H1 (cell line): ENCODE measurements at places on chromosomes 6 and 20.
A peak's percentile ranks its signal among the peaks of the same experiment; 100 is the strongest.

GRCh38 chr6:145963216-145964068, 716 bp downstream of the SHPRH start:
- H3K27me3 ChIP-seq: no peaks in the 10 kb centered on the region
- peak overlapping the region; percentile 90 for H3K27ac ChIP-seq
- peak overlapping the region; percentile 72 for H3K4me3 ChIP-seq
- H3K36me3 ChIP-seq: no peaks in the 10 kb centered on the region

DNA sequence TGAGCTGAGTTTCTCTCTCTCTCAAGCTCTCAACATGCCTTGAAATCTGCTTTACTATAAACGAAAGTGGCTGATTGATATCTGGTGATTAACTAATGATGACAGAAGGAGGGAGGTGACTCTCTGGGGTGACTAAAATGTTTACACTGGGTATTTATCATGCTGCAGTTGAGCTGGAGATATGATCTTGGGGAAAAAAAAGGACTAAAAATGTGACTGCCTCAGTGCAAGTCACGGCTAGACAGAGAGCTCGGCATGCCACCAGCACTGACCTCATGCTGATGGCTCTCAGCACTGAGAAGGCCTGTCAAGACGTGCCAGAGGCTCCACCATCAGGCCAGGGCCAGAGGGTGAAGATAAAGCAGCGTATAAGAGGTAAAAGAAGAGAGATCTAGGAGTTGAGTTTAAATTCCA, 103.1 kb upstream of the SPACA1 start:
- no peak overlapping the region for H3K27ac ChIP-seq
- no peaks in the 10 kb centered on the region for H3K4me1 ChIP-seq
- no peak for DNase-seq
- no peaks in the 10 kb centered on the region for H3K27me3 ChIP-seq

- no peaks in the 10 kb centered on the region for H3K36me3 ChIP-seq
- no peak overlapping the region for H3K27ac ChIP-seq
- H3K27me3 ChIP-seq: no peaks in the 10 kb centered on the region
- H3K4me1 ChIP-seq: no peaks in the 10 kb centered on the region
- no peak for DNase-seq
These were observed 769.2 kb upstream of the DEFB115 start for GRCh38 chr20:30487947-30488926.

DNA sequence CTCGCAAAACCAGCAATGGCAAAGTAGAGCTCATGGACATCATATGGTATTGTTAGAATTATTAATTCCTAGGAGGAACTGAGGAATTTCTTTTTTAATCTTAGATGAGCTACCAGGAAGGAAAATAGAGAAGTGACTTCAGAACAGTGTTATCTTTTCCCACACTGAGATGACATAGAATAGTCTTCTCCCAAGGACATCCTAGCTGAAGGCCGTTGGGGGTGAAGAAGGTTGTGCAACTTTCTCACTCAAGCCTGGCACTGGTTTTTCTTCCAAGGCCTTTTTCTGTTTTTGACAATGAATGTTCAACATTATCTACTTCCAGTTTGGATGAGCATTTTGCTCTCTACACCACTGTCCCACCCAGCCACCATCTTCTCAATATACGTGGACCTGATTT, 35.8 kb upstream of the MAS1 start:
- H3K4me3 ChIP-seq: no peak overlapping the region
- no peaks in the 10 kb centered on the region for H3K27me3 ChIP-seq
- H3K4me1 ChIP-seq: no peaks in the 10 kb centered on the region
- no peaks in the 10 kb centered on the region for H3K36me3 ChIP-seq
- no peak for DNase-seq
- no peak overlapping the region for H3K27ac ChIP-seq

GRCh38 chr20:37669773-37670236, 24.0 kb upstream of the CTNNBL1 start:
- no peak overlapping the region for H3K4me3 ChIP-seq
- DNase-seq: no peak
- no peaks in the 10 kb centered on the region for H3K27me3 ChIP-seq
- no peaks in the 10 kb centered on the region for H3K4me1 ChIP-seq

- H3K27me3 ChIP-seq: no peaks in the 10 kb centered on the region
- no peak for DNase-seq
- no peak overlapping the region for H3K4me3 ChIP-seq
- H3K4me1 ChIP-seq: no peaks in the 10 kb centered on the region; the same call in 1 of the 2 replicates
- no peaks in the 10 kb centered on the region; the same call in 1 of the 2 replicates for H3K36me3 ChIP-seq
These were observed 140.3 kb downstream of the SMOC2 start for GRCh38 chr6:168581236-168581635.

- H3K4me3 ChIP-seq: no peak overlapping the region
- no peak overlapping the region for H3K27ac ChIP-seq
- no peaks in the 10 kb centered on the region for H3K36me3 ChIP-seq
- peaks cover 21% of the 10 kb centered on the region for H3K27me3 ChIP-seq
These were observed 146.7 kb upstream of the CDH4 start for GRCh38 chr20:61105395-61105794.

DNA sequence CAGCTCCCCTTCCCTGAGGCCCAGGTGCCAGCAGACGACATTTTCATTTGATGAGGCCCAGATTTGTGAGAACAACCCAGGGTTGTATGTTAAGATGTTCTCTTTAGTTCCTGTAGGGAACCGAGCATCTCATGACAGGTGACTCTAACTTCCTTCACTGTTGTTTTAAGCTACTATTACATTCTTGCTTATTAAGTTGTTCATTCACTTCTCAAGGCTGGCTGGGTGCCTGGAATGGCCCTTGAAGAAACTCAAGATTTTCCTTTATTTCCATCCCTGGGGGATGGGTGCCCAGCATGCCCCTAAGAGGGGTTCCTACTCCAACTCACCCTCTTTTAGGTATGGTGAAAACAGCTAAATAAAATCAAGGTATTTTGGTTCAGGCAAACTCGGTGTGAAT, 111.5 kb upstream of the SYNDIG1 start:
- no peak overlapping the region for H3K4me3 ChIP-seq
- H3K27ac ChIP-seq: no peak overlapping the region
- no peaks in the 10 kb centered on the region for H3K27me3 ChIP-seq
- peaks cover 2% of the 10 kb centered on the region; the same call in 1 of the 2 replicates for H3K4me1 ChIP-seq
- no peak for DNase-seq

DNA sequence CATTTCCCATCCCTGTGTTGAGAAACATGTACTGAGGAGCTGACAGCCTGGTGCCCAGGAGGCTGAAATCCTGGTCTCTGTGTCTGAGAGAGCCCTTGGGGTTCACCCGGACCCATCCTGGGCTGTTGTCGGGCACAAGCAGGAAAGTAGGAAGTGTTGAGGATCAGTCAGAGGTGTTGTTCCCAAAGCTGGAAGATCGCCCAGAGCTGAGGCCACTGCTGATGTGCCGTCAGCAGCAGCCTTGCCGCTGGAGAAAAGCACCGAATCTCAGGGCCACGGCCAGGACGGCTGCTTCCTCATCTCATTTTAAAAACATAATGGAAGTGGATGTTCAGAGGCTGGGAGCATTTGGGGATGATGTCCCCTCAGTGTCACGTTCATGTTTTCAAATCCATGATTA, 218.5 kb downstream of the UST start:
- no peaks in the 10 kb centered on the region for H3K36me3 ChIP-seq
- no peak overlapping the region for H3K4me3 ChIP-seq
- 0 out of 2 replicates have a peak overlapping the region, but pooled peaks have one; percentile 22 for H3K27ac ChIP-seq
- DNase-seq: no peak
- peaks cover 23% of the 10 kb centered on the region for H3K4me1 ChIP-seq

- H3K27me3 ChIP-seq: no peaks in the 10 kb centered on the region
- no peak overlapping the region for H3K4me3 ChIP-seq
- peaks cover 25% of the 10 kb centered on the region for H3K4me1 ChIP-seq
- peaks cover 32% of the 10 kb centered on the region for H3K36me3 ChIP-seq
These were observed 5.5 kb downstream of the NT5DC1 start for GRCh38 chr6:116106146-116106545.

GRCh38 chr6:163741743-163742363, 327.3 kb downstream of the QKI start:
- no peaks in the 10 kb centered on the region for H3K4me1 ChIP-seq
- no peaks in the 10 kb centered on the region for H3K27me3 ChIP-seq
- no peak for DNase-seq

- H3K27ac ChIP-seq: no peak overlapping the region
- H3K27me3 ChIP-seq: peaks cover 14% of the 10 kb centered on the region
- no peaks in the 10 kb centered on the region; the same call in 1 of the 2 replicates for H3K4me1 ChIP-seq
- no peak overlapping the region for H3K4me3 ChIP-seq
- H3K36me3 ChIP-seq: no peaks in the 10 kb centered on the region
- no peak for DNase-seq
These were observed 4.9 kb downstream of the ADGRG6 start for GRCh38 chr6:142306736-142307135.

DNA sequence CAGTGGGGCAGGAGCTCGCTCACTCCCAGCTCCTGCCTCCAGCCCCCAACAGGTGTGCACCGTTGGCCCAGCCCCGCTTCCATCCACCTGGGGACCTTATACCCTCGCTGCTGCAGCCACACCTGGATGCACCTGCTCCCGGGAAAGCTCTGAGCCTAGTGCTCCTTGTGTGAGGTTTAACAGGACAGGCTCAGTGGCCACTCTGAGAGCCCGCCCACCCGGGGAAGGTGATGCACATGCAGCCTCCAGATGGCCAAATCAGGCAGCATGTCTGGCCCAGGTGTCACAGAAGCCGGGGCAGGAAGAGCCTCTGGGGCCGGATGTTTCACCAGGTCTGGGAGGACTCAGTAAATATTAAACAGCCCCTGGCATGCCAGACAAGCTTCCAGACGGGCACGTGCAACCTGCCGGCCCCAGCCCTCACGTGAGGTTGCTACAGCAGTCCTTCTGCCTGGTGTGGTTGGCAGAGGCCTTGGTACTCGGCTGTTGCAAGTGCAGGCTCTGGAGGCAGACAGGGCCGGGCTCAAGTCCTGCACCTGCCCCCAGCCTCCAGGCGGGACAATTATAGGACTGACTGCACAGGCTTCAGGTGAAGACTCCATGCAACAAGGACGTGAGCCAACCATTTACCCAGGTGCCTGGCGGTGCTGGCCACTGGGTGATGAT, 66.9 kb downstream of the RIPOR3 start:
- no peaks in the 10 kb centered on the region for H3K36me3 ChIP-seq
- no peaks in the 10 kb centered on the region for H3K4me1 ChIP-seq
- H3K27ac ChIP-seq: no peak overlapping the region
- no peak for DNase-seq
- H3K27me3 ChIP-seq: no peaks in the 10 kb centered on the region
- no peak overlapping the region for H3K4me3 ChIP-seq

- no peaks in the 10 kb centered on the region for H3K4me1 ChIP-seq
- no peak for DNase-seq
- H3K27ac ChIP-seq: no peak overlapping the region
- H3K36me3 ChIP-seq: no peaks in the 10 kb centered on the region
- H3K4me3 ChIP-seq: no peak overlapping the region
- H3K27me3 ChIP-seq: no peaks in the 10 kb centered on the region
These were observed 296.4 kb downstream of the PAX1 start for GRCh38 chr20:22001886-22002285.

GRCh38 chr6:70413992-70414494, 735 bp downstream of the FAM135A start:
- no peaks in the 10 kb centered on the region for H3K4me1 ChIP-seq
- peak overlapping the region; percentile 98 for H3K4me3 ChIP-seq
- peak overlapping the region; percentile 81 for H3K27ac ChIP-seq
- no peak for DNase-seq
- peaks cover 12% of the 10 kb centered on the region; the same call in 1 of the 2 replicates for H3K36me3 ChIP-seq

- no peak overlapping the region for H3K27ac ChIP-seq
- H3K4me3 ChIP-seq: no peak overlapping the region
- no peaks in the 10 kb centered on the region for H3K4me1 ChIP-seq
- no peaks in the 10 kb centered on the region for H3K36me3 ChIP-seq
These were observed 855.6 kb downstream of the TBC1D32 start for GRCh38 chr6:120478650-120479049.

GRCh38 chr6:6721606-6722005, 133.1 kb downstream of the LY86 start:
- no peak for DNase-seq
- H3K4me1 ChIP-seq: peaks cover 23% of the 10 kb centered on the region
- H3K36me3 ChIP-seq: no peaks in the 10 kb centered on the region
- H3K27me3 ChIP-seq: 0 out of 2 replicates have a peak, but pooled peaks cover 2% of the 10 kb centered on the region
- no peak overlapping the region for H3K4me3 ChIP-seq

GRCh38 chr6:53648184-53648943, 17.2 kb downstream of the KLHL31 start:
- no peak for DNase-seq
- peaks cover 8% of the 10 kb centered on the region for H3K27me3 ChIP-seq
- no peaks in the 10 kb centered on the region for H3K36me3 ChIP-seq
- H3K4me1 ChIP-seq: no peaks in the 10 kb centered on the region; the same call in 1 of the 2 replicates
- no peak overlapping the region for H3K4me3 ChIP-seq

GRCh38 chr20:24605937-24606455, 136.6 kb downstream of the SYNDIG1 start:
- H3K4me1 ChIP-seq: peaks cover 9% of the 10 kb centered on the region
- no peaks in the 10 kb centered on the region for H3K36me3 ChIP-seq
- no peak overlapping the region for H3K27ac ChIP-seq
- no peaks in the 10 kb centered on the region for H3K27me3 ChIP-seq
- no peak for DNase-seq
- no peak overlapping the region for H3K4me3 ChIP-seq

DNA sequence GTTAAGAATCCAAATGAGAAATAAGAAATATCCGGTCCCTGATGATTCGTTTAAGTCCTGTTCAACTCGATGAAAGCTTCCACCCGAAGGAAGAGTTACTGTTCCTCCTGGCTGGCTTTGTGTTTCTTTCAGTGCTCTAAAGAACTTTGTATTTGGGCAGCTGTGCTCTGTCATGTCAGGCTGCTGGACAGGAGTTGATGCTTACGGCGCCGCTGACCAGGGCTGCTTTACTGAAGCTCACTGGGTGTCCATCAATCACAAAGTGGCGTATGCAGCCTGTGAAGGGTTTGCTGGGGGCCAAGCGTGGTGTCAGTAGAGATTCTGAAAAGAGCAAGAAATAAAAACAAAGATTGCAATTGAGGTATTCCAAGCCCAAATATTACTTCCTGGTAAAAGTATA, 21.9 kb downstream of the FAM229B start:
- H3K4me3 ChIP-seq: no peak overlapping the region
- no peak overlapping the region for H3K27ac ChIP-seq
- DNase-seq: no peak
- no peaks in the 10 kb centered on the region for H3K4me1 ChIP-seq
- H3K36me3 ChIP-seq: no peaks in the 10 kb centered on the region
- no peaks in the 10 kb centered on the region for H3K27me3 ChIP-seq

DNA sequence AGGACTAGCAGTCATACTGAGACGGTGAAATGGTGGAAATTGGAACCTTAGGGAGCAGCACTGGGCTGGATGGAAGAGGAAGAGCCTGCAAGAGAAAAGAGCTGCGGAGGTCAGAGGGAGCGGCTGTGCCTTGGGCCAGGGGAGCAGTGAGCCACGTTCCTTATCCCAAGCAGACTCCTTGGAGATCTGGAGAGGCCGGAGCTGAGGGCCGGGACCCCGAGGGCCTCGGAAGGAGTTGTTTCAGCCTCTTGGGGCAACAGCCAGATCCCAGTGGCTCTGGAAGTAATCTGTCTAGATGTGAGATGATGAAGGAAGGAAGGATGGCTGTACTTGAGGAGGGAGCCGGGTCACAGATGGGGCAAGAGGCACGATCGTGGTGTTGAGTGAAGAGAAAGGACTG, 16.1 kb downstream of the PCMTD2 start:
- no peak for DNase-seq
- no peak overlapping the region for H3K4me3 ChIP-seq
- no peaks in the 10 kb centered on the region for H3K4me1 ChIP-seq

- peaks cover 18% of the 10 kb centered on the region for H3K27me3 ChIP-seq
- no peaks in the 10 kb centered on the region for H3K4me1 ChIP-seq
- no peak for DNase-seq
- H3K4me3 ChIP-seq: no peak overlapping the region
- H3K27ac ChIP-seq: no peak overlapping the region
- no peaks in the 10 kb centered on the region for H3K36me3 ChIP-seq
These were observed 9.2 kb upstream of the MAFB start for GRCh38 chr20:40698281-40698680.
